Fibroblast of the aortic adventitia (primary cell): ENCODE measurements at places on chromosomes 16 and 17.

GRCh38 chr17:16352303-16352666 lies 984 bp downstream of the CENPV start:
- peak; percentile 27 for DNase-seq

GRCh38 chr17:17702449-17703139 lies 21.3 kb downstream of the RAI1 start:
- no peak for DNase-seq

DNA sequence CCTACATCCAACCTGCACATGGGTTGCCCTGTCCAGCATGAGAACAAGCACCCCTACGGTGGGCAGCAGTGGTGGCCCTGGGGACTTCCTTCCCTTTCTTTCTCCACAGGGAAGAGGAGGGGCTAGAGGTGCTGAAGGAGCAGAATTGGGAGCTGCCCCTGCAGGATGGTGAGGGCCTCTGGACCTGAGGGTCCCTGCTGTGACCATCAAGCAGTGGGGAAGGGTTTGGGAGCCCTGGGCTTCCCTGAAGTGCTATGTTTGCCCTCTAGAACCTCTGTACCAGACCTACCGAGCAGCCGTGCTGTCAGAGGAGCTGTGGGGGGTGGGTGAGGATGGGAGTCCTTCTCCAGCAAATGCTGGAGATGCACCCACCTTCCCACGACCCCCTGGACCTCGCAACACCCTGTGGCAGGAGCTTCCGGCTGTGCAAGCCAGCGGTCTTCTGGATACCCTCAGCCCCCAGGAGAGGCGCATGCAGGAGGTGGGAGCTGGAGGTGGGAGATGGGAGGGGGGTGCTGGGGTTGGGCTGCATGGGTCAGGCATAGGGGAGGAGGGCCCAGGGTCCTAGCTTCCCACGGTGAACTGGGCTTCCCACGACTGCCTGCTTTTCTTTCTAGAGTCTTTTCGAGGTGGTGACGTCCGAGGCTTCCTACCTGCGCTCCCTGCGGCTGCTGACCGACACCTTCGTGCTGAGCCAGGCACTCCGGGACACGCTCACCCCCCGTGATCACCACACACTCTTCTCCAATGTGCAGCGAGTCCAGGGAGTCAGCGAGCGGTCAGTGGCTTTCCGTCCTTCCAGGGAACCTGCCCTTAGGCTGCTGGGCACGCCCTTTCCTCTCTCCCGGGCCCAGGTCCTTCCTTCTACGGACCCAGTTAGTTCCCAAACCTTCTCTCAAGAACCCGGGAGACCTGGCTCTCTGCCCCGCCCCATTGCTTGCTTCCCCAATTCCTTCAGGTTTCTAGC lies 5.0 kb downstream of the ARHGEF15 start:
- no peak for DNase-seq

GRCh38 chr17:19365833-19366636 lies 3.5 kb upstream of the B9D1 start:
- no peak for DNase-seq

DNA sequence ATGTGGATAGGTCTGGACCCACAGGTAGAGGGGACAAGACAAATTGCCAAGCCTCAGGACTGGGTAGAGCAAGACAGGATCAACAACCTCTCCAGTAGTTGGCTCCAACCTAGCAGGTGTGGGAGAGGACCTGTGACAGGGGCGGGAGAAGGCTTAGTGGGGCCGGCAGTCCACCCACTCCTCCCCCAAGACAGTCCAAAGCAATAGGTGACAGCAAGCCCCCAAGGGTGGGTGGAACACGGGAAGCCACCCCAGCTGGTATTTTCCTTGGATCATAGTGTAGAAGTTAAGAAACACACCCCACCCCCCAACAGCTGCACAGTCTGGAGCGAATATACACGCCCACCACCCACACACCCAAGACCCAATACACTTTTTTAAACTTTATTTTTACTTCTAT lies 4.1 kb upstream of the STX4 start:
- DNase-seq, result no peak

- DNase-seq, result no peak
Measured at GRCh38 chr17:14301279-14302090, 604 bp downstream of the HS3ST3B1 start.
